ENCODE measurements at places on chromosomes 6 and 20.
A peak's percentile ranks its signal among the peaks of the same experiment; 100 is the strongest.

GRCh38 chr20:61864481-61864880 is 201.2 kb downstream of the TAF4 start:
- DNase-seq = no peak

DNA sequence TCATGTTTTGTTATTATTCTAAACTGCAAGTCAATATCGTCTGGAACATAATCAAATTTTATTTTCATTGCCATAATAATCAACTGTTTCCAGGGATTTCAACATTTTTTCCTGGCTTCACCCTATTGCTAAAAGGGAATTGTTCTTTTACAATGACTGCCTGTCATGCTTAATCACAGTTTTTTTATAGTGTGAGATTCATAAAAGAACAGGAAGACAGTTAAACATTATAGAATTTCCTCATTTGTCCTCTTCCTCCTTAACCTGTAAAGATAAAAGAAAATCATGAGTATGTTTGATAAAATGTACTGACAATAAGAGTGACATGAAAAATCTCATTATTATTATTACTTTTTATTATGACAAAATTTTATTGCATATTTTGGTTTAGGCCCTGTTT is 73.3 kb upstream of the CENPW start:
- DNase-seq = no peak

GRCh38 chr6:122818866-122819265 is 29.8 kb downstream of the SMPDL3A start:
- peak; percentile 87 for DNase-seq

DNA sequence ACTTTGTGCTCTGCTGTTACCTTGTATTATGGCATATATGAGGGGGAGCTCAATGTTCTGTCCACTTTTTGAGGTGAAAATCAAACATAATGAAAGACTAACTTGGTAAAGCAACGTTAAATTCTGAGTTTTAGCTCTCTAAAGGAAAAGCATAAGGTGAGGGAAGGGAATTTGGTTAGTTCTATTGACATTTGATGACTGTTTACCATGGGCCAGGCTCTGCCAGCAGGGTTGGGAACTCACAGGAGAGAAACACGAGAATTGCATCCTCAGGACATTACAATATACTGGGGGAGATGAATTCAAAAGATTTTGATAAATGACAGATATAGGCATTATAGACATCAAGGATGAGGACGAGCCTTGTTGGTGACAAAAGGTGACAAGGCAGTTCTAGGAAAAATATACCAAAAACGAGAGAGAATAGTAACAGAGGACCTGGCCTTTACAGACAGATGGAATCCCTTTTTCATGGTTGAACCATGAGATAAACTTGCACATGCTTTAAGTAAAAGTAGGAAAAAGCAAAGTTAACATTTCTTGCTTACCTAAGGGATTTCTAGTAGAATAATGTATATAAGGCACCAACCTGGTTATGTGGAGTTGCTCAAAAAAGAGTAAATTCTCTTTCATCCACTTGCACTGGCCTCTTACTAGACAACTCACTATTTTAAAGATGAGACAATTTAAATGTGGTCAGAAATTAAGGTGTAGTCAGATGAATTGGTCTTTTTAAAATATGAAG is 191.4 kb downstream of the NKAIN2 start:
- DNase-seq = peak; percentile 63

DNA sequence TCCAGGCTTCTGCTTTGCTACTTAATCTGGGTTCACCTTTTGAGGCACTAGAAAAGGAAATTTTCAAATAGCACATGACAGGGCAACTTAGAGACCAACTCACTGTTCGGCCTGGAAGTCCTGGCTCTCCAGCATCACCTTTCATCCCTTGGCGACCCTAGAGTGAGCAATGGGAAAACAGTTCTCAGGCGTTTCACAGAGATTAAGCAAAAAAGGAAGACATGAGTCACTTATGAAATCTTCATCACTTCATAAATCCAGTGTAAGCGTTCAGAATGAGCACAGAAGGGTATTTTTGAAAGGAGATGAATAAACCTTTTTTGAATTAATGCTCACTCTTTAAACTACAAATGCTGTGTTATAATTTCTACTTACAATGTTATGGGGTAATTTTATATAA is 104.0 kb downstream of the COL12A1 start:
- no peak for DNase-seq

GRCh38 chr6:111482188-111482958 is 645 bp downstream of the REV3L start:
- peak; percentile 53 for DNase-seq

- DNase-seq = peak; percentile 23
Observed at GRCh38 chr6:33926451-33926850, 122.6 kb upstream of the MLN start.

- no peak for DNase-seq
Observed at GRCh38 chr20:4297127-4297826, 281.9 kb upstream of the RNF24 start.

DNA sequence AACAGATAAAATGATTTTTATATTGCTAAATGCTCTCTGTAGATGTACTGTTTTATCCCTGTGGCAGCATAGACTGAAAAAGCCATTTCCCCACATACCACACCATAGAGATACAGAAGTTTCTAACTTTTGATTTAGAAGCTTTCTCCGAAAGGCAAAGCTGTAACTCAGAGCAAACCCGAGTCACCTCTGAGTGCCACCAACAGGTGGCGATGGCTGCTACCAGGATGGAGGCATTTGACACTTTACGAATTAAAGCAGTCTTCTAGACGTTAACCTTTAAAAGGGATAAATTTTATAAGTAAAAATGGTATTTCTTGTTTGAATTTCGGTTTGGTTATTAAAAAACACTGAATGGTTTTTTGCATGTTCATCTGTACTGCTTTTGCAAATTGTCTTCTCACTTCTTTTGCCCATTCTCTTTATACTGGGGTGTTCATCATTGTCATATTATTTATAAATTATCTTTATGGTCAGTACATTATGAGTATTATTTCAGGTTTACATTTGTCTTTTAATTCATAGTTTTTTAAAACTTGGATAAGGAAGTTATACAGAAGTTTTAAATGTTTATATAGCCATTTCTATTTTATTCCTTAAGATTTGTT is 201.0 kb upstream of the CEP162 start:
- peak; percentile 35 for DNase-seq

DNA sequence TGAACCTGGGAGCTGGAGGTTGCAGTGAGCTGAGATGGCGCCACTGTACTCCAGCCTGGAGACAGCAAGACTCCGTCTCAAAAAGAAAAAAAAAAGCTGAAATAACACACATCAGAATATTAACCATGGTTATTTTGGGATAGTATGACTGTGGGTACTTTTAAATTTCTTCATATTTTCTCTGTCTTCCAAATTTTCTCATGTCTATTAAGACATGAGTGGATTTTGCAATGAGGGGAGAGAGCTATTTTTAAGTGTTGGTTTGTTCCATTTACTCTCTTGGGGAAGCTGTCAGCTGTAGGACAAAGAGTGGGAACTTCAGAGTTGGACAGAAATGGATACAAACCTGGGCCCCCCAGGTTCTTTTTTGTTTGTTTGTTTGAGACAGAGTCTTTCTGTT is 10.3 kb downstream of the ADISSP start:
- no peak for DNase-seq

- DNase-seq = no peak
Observed at GRCh38 chr6:161226009-161226964, 47.6 kb downstream of the AGPAT4 start.

DNA sequence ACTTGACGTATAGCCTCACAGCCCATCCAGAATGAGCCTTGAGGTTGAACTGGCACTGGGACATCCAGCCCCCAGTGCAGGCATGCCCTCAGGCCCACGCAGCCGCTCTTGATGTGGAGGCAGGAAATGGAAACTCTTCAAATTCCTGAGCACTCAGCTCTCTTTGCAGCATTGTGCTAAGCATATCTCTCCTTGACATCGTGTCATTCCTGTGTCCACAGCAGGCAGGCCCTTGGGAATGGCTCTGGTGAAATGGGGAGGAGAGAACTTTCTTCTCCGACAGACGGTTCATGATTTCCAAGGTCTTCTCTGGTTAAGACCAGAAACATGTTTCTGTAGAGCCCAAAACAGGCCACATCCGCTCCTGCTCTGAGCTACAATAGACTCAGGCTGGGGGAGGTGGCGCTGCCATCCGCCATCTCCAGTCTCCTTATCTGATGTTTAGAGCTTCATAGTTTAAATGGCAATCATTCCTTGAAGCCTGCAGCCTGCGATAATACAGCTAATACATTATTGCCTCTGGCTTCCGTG is 248.8 kb downstream of the CDH4 start:
- no peak for DNase-seq

DNA sequence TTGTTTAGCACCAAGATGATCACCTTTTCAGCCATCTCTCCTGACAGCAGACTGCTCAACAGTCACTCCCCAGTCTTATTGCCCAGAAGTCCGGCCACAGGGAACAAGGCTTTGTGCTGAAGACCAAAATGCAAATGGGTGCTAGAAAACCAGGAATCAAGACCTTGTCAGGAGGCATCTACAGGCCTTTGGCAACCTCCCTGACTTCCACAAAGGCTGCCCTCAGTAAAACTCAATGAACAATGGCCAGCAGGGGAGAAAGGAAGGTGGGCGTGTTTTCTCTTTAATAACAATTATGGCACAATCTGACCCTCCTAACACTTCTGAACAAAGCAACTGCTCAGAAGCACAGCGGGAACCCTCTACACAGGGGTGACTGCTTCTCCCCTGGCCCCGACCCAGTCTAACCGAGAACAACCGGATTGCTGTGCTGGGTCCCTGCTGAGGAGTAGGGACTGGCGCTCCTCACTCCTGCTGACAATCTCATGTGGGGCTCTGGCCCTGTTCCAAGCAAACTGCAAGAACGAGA is 41.6 kb downstream of the PLCG1 start:
- peak; percentile 4 for DNase-seq

DNA sequence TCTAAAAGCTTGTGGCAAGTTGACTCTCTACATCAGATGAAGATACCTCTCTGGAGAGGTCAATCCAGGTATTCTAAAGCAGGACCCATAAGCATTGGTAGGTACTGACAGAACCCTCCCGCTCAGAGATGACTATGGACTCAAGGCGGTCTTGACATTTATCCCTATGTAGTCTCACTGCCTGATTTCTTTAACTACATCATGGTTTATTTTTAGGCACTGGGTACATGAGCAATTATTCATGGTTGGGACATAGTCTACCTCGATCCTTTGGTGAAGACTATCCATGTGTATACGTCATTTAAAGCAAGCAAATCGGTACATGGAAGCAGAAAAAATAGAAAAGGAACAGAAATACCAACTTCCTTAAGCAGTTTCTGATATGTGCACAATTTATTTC is 136.2 kb upstream of the TAB2 start:
- no peak for DNase-seq

- DNase-seq = no peak
Observed at GRCh38 chr20:36497856-36498255, 43.5 kb upstream of the MYL9 start.

DNA sequence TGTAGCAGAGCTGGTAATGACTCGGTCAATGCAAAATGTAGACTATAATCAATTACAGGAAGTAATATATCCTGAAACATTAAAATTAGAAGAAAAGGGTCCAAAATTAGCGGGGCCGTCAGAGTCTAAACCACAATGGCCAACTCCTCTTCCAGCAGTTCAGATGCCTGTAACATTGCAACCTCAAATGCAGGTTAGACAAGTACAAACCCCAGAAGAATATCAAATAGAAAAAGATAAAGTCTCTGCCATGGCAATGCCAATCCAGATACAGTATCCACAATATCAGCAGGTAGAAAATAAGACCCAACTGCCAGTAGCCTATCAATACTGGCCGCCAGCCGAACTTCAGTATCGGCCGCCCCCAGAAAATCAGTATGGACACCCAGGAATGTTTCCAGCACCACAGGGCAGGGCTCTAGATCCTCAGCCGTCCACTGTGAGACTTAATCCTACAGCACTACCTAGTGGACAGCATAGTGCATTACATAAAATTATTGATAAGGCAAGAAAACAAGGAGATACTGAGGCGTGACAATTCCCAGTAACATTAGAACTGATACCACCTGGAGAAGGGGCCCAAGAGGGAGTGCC is 158.4 kb downstream of the GPX5 start:
- DNase-seq = peak; percentile 87

DNA sequence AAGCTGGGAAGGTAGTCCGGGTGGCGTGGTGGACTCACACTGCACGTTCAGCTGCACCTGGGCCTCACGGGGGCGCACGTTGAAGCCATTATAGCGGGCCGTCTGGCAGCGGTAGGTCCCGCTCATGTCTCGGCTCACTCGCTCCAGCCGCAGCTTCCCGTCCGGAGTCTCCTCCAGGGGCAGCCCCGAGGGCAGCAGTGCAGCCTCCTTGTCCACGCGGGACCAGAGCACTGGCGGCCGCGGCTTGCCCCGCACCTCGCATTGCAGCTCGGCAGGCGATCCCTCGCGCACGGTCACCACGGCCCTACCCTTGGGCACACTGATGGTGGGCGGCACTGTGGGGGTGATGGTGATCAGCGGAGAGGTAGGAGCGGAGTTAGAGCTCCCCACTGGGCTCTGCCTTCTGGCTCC is 47.6 kb downstream of the MDGA1 start:
- no peak for DNase-seq
